ENCODE measurements at places on chromosomes 12 and 14.
A peak's percentile ranks its signal among the peaks of the same experiment; 100 is the strongest.

GRCh38 chr12:15522574-15523187, 200.4 kb downstream of the PTPRO start:
- no peak for DNase-seq

- DNase-seq, result no peak
Measured at GRCh38 chr14:36580141-36580855, 2.1 kb downstream of the NKX2-8 start.

DNA sequence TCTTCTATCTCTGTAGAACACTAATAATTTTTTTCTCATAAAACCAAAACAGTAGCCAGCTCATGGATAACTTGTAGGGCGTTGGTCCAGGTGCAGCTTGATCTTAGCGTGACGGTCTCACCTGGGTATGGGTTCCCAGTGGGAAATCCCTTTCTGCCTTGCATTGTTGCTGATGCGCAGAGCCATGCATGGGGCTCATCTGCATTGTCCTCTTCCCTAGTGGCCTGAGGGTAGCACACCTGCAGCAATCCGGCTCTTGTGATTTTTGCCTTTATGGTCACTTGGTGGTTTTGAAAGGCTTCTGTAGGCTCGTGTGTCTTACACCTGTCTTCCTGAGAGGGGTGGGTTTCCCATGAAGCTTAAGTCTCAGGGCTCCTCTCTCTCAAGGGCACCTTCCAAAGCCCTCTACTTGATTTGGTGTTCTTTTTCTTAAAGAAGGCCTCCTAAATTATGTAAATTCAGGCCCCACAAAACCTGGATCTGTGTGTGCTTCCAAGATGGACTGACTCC, 130.6 kb downstream of the PRKCH start:
- no peak for DNase-seq

DNA sequence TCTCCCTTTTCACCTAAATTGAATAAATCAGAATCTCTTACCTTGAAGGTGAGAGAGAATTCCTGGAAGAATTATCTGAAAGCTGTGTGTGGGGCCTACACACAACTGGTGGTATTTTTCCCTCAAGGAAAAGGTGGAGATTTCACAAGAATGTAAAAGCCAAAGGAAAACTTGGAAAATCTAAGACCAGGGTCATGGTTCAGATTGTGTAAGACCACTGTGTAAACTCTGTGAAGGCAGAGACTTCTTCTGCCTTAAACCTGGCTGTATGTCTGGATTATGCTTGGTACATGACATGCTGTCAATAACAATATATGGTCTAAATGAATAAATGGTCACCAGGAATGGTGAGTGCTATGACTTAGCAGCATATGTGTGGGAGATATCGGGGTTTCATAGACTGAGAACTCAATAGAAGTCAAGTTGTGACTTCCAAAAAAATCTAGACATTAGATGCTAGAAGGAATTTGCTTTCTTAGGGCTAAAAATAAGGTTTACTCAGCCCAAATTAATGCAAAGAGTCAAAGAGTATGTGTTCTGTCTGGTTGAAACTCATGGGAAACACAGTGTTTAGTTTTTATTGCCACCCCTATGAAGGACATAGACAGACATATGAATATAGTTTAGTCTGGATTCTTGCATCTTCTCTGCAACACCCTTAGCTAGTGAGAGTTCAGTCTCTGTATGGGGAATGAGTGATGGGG, 163.7 kb downstream of the SNAPC1 start:
- no peak for DNase-seq

DNA sequence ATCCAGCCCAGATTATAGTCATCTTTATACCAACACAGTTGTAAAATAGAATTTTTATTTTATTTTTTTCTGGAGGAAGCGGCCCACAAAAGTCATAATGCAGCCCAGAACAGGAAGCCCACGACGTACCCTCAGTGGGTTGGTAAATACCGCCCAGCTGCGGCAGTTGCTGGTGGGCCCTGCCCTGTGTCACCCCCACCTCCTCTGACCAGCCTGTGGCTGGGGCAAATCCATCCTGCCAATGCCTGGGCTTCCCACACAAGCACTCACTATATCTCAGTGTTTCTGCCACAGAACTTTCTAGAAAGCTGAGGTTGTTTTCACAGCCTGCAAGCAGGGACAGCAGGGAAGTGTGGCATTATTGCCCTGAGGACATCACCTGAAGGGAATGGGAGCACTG, 171.4 kb upstream of the GSC start:
- DNase-seq, result no peak

DNA sequence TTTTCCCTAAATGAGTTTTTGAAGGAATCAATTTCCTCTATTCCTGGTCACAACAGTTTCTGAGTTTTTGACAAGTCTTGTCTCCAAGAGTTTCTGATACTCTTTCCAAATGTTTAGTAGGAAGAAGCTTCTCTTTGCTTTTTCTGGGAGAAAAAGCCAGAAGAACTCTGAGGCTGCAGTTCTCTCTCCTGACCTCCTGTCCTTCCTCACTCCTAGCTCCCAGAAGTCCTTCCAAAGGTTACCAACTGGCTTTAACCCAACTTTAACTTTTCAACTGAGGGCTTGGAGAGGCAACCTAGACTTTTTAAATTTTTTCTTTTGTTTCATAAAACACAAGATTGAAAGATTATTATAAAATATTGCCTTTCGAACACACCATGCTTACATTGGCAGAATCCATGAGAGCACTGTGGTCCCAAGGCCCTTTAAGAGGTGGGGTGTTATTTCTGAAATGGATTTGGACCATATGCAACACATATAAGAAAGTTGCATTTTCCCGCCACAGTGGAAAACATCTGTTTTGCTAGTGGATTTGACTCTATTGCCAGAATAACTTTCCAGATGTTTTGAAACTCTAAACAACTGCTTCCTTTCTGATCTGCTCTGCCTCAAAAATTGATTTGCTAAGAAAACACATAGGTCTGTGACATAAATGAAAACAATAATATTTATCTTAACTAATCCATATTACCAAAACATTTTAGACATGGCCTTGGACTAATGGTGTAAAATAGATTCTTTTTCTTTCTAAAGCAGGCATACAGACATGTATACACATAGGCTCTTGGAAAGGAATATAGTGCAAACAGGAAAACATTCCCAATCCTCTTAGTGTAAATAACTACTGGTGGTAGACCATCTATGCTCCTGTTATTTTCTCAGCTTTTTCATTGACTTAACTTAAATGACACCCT, 22.3 kb upstream of the EPS8 start:
- DNase-seq, result peak; percentile 61

DNA sequence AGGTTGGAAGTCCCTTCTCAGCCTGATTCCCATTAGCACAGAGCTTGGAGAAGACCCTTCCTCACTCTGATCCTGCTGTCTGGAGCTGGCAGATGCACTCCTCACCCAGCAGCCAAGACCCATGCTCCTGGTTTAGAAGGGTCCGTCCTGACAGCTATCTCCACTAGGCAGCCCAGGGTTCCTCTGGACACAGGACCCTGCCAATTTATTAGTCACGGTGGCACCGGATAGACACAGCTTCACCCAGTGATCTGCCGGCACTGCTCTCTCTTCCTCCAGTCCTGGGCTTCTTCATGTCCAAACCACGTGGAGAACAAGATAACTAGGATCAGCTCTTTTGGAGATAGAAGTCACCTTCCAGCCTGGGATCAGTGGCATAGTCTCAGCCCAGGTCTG, 26.2 kb upstream of the TCL1B start:
- DNase-seq, result no peak

DNA sequence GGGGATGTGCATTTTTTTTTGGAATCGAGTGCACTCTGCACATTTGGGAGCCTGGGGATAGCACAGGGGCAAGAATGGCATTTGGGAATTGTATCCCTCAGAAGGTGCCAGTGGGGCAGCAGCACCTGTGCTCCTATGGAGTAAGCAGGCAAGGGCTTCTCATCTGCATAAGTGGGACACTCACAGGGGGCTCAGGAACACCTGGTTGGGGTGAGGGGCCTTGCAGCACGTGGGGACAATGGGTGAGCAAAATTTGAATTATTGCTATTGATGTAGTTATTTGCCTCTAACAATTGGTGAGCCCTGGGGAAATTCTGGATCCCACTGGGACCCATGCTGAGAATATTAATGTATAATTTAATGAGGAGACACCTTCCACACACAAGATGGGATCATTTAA, 274.2 kb downstream of the TTC6 start:
- DNase-seq, result no peak

GRCh38 chr14:101810897-101811621, 49.5 kb downstream of the PPP2R5C start:
- no peak for DNase-seq

DNA sequence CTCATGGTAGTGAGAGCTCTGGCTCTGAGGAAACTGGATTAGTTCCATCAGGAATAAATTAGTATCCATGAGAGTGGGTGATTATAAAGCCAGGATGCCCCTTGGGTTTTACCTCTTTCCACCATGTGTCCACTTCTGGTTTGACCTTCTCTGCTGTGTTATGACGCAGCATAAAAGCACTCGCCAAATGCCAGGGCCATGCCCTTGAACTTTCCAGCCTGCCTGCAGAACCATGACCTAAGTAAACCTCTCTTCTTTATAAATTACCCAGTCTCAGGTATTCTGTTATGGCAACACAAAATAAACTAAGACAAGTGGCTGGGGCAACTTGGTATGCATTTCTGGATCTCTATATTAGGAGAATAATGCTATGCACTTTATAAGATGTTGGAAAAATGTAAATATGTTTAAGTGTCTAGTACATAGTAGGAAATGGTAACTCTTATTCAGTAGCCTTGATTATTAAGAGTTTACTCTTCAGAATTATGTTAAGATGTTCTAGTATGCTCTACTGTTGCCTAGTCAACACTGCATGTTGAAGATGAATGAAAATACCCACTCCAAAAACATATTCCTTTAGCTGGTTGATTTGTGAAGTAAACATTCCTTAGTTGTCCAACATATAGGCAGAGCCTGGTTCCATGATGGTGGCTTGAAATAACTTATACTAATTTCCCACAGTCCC, 455.6 kb upstream of the TMPO start:
- DNase-seq, result no peak

DNA sequence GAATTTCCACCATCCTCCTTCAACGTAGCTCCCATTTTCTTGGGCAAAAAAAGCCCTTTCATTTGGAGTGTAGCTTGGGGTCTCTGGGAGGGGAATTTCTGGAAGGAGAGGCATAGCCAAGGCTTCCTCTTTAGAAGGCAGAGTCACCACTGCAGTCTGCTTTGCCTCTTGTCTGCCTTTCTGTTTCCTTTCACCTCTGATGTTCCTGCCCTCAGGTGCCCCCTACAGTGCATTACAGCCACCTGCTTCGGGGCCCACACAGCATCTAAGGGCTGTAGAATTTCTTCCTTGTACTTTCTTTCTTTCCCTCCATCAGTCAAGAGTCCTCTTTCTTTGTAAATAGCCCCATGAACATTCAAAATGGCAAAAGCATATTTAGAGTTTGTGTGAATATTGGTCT, 1313.9 kb downstream of the TMEM121 start:
- DNase-seq, result no peak

Data from left hindlimb (tissue), 1 donor.